ENCODE measurements at places on chromosomes 6 and 20.

- DNase-seq = no peak
These were observed 138.7 kb downstream of the FOXO3 start for GRCh38 chr6:108699290-108700041.

- no peak for DNase-seq
These were observed 112.4 kb upstream of the ZNF217 start for GRCh38 chr20:53706008-53706465.

- DNase-seq = no peak
These were observed 256 bp downstream of the CDK19 start for GRCh38 chr6:110815015-110815410.

DNA sequence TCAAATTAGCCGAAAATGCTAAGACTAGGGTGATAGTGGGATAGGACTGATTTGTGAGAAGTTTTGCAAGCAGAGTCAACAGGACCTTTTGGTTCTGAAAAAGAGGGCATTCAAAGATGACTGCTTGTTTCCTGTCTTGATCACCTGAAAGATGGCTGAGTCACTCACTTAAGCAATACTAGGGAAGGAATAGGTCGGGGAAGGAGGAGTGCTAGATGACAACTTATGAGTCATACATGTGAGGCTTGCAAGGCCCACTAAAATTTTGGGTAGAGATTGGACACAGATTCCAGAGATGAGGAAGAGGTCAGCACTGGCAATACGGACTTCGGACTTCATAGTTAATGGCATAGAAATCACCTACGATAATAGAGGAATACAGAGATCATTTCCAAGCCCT is 89.2 kb downstream of the FAM83B start:
- no peak for DNase-seq

DNA sequence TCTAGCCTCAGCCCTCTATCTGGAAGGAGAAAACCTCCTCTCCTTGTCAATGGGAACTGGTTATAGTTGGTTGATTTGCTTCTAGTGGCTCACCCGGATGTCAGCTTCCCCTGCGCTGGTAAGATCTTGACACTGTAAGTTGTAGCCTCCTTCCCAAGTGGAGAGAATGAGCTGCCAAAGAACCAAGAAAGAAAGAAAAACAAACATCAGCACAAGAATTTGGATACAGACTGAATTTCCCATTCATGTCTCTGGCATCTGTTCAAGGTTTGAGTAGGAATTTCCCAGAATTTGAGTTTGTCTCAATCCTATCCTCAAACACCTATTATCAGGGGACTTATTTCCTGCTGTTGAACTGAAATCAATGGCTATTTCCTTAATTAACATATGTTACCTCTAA is 44.1 kb downstream of the ELOVL2 start:
- DNase-seq = no peak

DNA sequence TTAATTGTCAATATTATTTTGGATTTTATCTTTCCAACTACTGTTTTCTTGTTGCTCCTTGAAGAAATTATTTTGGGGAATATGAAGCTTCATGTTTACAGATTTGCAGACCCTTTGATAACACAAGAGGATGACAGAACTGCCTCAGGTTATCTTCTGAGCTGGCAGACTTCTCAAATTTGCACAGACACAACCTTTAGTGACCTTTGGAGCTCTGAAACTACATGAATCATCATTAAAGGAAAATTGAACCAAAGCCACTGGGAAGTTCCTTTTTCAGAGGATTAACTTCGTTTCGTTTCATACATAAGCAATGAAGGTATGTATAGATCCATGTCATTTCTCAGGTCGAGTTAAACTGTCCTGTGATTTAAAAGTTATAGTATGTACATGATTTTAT is 85.9 kb downstream of the FBXO5 start:
- DNase-seq = no peak

DNA sequence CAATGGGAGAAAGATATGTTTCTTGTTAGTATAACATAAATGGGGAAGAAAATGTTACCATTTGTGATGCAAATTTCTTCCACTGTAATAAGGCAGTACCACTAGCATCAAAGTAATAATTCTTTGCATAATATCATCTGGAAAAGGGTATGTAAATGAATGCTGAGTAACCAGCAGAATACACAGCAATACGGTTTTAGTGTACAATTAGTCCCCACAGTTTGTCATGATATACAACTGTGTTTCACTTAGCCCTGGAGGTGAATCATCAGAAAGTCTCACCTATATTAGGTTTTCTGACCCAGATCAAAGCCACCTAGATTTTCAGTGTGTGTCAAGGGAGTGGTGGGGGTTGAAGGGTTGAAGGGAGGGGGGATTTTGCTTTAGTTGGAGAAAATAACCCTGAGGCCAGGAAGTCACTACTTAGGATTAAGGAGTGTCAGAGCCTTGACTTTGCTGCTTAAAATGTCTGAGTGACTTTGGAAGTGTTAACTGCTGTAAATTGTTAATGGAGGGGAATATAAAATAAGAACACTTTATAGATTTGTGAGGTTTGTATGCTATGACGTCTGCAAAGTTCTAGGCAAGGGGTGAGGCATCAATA is 8.6 kb upstream of the MEI4 start:
- DNase-seq = no peak

- DNase-seq = no peak
These were observed 234.5 kb downstream of the TFAP2A start for GRCh38 chr6:10180138-10181074.
